ENCODE measurements at places on chromosomes 3 and 15.

- no peak for DNase-seq
These were observed 21.6 kb downstream of the SPTSSB start for GRCh38 chr3:161349529-161350312.

DNA sequence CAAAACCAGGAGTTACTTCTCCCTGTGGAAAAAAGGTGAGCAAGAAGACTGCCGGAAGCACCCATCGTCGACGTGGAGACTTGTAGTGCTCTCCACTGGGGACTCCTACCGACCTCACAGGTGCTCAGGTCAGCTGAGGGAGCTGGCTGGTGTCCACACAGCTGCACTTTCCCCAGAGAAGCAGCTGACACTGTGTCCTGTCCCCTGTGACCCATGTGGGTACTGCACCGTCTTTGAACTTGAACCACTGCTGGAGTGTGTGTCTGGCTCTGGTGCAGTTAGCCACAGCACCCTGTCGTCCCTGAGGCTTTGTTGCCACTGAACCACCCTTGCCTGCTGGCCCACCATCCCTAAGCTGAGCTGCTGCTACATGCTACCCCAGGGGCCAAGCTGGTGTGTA is 270.8 kb downstream of the CACNA2D3 start:
- DNase-seq, result no peak

GRCh38 chr15:71232411-71232810 is 117.1 kb downstream of the THSD4 start:
- DNase-seq, result no peak

DNA sequence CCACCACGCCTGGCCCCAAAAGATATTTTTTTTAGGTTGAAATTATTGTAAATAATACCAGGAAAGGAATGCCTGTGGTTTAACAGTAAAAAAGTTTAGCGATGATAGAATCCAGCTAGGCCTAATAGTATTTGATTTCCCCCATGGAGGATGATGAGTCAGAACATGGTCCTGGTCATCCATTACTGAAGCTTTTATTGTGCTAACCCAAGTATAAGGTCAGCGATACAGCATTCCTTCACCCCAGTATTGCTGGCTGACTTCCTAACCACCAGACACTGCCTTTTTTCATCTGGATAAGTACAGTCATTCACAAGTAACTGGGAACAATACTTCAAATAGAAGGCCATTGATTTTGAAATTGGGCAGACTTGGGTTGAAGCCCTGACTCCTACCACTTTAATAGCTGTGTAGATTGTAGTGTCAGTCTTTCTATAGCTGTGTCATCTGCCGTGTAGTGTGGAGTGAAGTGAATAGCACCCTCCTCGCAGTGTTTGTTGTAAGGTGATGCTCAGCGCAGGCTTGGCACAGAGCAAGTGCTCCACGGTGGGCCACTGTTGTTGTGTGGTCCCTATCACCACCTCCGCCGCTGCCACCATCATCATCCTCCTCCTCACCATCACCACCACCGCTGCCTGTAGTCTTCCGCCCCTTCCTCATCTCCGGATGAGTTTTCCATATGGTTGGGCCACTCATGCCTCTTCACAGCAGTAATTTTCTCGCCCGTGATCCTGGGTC is 436.0 kb upstream of the TPM1 start:
- DNase-seq, result no peak

- no peak for DNase-seq
These were observed 25.6 kb upstream of the MUC13 start for GRCh38 chr3:124960105-124960504.

DNA sequence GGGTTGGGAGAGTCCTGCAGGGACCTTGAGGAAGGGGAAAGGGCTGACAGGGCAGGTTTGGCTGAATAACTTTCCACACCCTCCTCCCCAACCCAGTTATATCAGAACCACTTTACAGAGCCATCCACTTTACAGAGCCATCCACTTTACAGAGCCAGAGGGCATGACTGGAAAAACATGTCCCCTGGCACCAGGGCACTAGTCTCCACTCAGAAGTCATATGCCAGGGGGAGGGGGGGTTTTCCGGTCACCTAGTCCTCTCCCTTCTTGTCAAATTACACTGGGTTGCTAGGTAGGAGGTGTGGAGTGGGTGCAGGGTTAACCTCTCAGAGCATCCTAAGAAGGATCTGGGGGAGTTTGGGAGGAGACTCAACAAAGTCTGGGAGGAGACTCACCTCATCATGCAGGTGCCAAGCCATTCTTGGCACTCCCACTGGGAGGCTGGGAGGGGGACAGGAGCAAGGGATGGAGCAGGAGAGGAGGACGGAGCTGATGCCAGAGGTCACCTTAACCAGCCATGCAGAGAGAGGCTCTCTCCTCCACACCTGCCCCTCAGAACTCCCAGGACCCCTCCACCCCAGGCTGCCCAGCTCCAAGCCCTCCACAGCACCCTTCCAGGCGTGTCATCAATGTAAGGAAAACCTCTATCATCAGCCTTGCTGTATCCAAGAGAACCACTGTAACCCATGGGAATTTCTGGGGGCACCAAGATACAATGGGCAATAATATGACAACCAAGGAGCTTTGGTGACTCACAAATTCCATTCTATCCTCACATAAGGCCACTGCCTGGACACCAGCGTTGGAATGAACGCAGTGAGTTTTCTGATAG is 1.7 kb downstream of the LRRC2 start:
- no peak for DNase-seq

DNA sequence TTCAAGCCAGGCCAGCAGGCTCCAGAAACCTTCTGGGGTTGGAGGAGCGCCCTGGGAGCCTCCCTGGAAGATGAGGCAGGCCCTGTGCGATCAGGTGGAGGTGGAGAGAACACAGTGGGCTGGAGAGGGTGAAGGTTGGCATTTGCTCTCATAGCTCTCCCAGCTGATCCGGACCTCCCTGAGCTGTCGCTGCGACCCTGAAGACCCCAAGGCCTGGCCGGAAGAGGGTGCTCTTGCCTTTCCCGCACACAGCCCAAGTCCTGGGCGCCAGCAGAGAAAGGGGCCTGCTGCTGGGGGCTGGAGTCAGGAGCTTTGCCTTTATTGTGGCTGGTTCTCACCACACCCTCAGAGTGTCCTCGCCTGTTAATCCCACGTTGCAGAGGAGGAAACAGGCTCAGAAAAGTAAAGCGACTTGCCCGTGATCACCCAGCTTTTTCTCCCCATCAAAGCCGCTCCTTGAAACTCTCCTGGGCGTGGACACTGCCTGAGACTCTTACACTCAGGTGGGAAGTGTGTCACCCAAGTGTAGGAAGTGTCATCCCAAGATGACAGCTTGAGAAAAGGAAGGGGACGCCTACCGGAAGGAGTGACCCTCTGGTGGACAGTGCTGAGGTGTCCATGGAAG is 8.6 kb upstream of the RPL29 start:
- no peak for DNase-seq

DNA sequence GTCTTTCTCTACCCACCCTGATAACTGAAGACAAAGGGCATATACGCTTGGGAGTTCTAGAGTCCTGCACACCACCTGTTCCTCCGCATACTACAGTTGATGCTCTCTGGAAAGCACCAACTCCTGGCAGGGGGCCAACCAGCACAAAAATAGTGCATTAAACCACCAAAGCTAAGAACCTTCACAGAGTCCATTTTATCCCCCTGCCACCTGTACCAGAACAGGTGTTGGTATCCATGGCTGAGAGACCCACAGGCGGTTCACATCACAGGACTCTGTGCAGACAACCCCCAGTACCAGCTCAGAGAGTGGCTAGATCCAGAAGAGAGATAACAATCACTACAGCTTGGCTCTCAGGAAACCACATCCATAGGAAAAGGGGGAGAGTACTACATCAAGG is 114.4 kb upstream of the POU1F1 start:
- DNase-seq, result no peak

GRCh38 chr3:57959423-57960173 is 48.6 kb upstream of the FLNB start:
- peak; percentile 35 for DNase-seq

DNA sequence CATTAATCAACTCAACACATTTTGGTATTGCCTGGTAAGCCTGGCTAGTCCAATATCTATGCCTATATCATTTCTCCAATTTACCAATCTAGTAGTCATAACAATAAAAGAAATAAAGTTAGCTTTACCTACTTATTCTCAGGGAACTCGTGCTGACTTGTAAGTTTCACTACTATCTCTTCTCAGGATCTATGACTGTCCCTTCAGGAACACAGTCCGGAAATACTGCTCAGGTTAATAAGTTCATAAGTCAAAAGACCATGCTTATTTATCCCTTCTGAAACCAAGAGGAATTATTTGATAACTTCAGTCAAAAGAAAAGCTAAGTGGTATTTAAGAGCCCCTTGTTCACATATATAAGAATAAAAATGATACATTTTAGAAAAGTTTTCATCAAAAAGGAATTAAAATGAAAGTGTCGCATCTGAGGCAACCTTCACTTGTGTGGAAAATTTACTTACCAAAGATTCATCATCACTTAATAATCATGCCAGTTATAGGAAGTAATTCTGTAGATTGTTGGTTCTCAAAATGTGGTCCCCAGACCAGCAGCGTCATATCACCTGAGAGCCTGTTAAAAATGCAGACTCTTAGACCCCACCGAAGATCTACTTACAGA is 15.5 kb upstream of the THRB start:
- DNase-seq, result no peak

DNA sequence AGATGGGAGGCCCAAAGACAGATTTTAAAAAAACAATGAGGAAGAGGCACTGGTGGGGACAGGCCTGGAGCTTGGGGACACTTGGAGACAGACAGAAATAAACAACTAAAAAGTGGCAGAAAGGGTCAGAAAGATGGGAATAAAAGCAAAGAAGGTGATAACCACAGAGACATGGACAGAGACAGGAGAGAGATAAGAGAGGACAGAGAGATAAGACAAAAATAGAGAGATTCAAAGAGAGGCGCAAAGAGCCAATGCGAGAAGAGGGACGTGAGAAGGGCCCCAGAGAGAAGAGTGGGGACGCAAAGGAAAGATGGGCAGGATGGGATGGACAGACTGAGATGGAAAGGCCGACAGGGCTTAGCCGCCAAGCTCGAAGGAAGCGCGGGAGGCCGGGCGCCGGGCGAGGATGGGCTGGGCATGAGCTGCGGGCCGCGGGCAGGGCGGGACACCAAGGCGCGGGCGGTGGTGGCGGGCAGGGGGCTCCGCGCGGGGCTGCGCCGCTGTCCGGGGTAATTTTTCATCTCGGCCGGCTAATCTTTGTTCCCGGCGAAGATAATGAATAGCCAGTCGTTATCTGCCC is 3.1 kb upstream of the GATA2 start:
- no peak for DNase-seq

GRCh38 chr3:50353245-50354004 is 2.8 kb downstream of the CYB561D2 start:
- no peak for DNase-seq

GRCh38 chr3:130516645-130517512 is at the start of gene COL6A6:
TSS of gene COL6A6 (plus strand) at chr3:130517177. CDS start at chr3:130560365, 43,188 bp downstream.
- DNase-seq, result no peak

GRCh38 chr15:28861031-28861534 is 12.6 kb upstream of the GOLGA6L7 start:
- DNase-seq, result no peak

DNA sequence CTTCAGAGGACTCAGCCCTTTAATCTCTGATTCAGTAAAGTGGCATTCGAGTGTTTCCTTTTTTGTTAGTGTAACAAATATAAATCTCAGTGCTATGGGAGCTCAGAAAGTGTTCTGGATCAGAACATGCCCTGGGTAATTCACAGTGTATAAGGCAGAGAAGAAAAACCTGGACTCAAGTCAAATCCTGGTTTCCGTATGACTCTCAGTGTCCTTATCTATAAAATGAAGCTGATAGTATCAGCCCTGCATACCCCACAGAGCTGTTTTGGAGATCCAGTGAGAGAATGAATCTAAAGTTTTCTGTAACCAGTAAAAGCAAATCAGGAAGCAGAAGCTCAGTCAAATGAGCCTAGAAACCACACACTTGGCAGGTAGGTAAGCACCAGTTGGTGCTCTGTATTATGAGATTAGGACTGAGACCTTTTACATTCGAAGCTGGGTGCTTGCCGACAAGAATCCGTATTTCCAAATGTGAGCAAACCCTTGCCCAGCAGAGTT is 67.2 kb downstream of the IL1RAP start:
- DNase-seq, result no peak
